ENCODE measurements at places on chromosomes 6 and 20.

GRCh38 chr6:135906542-135906941 lies 55.0 kb downstream of the PDE7B start:
- DNase-seq, result no peak

DNA sequence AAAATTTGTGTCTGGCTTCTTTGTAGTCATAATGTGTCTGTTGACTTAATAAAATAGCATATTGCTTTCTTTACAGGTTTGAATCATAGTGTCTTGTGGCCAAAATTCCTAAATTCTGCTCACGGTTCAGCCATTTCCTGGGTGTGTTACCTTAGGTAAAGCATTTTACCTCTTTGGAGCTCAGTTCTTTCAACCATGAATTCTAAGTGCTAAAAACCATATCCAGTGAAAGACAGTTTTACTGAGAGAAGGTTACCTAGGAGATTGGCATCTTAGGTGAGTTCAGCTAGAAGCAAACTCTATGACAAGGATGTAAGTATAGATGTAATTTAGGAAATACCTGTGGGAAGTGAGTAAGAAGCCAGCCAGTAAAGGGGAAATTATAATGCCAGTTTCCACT lies 20.7 kb downstream of the CRYBG1 start:
- DNase-seq, result no peak

- DNase-seq, result no peak
Measured at GRCh38 chr6:67889682-67889995, 745.4 kb upstream of the ADGRB3 start.

DNA sequence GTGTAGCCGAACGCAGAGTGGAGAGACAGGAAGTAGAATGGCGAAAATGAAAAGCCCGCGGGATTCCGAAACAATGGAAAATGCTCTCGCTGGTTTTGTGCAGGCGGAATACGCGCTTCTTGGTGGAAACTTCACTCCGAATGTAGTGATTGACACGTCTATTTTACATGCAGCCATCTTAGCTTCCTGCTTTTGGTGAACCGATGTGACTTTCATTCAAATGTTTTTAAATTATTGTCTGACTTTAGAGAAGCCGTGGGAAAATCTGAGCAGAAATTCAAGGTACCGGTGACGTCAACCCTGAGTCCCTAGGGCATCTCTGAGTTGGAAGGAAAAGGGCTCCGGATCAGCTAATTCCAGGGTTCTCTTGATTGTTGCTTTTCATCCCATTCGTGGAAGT lies 11.4 kb downstream of the GPX5 start:
- DNase-seq, result no peak

DNA sequence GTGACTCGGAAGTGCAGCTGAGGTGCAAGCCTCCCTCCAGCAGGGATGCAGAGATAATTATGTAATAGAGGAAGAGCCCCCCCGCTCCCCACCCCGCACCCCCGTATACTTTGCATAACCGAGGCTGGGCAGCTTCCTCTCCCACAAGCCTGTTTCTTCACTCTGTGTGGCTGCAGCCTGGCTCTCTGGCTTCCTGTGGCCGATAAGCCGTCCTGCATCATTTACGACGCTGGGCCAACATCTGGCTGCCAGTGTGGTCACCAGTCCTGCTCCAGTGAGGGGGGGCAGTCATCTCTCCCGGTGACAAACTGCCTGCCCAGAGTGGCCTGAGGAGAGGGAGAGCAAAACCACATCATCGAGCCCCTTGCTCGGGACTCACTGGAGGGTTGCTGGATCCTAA lies 59.2 kb downstream of the RBM38 start:
- DNase-seq, result peak; percentile 9

- no peak for DNase-seq
Measured at GRCh38 chr20:9354579-9354978, 159.8 kb upstream of the LAMP5 start.

- no peak for DNase-seq
Measured at GRCh38 chr6:127397729-127398630, 54.6 kb upstream of the ECHDC1 start.

DNA sequence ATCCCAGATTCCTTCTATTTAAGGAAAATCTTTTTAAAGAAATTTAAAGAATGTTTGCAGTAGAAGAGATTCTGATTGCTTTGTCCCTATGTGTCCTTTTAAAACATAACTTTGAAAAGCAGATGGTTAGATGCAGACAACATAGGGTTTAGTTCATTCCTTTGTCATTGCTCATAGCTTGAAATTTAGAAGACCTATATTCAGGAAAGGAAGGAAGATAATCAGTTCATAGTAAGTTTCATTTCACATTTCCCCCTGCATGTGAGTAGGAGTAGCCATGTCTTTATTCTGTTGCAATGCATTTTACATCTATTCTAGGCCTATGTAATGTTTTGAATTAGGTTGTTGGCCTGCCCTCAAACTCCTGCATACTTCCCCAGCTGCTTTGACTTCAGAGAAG lies 197.9 kb upstream of the GRIK2 start:
- DNase-seq, result no peak

- no peak for DNase-seq
Measured at GRCh38 chr6:113277111-113277510, 580.0 kb upstream of the MARCKS start.

DNA sequence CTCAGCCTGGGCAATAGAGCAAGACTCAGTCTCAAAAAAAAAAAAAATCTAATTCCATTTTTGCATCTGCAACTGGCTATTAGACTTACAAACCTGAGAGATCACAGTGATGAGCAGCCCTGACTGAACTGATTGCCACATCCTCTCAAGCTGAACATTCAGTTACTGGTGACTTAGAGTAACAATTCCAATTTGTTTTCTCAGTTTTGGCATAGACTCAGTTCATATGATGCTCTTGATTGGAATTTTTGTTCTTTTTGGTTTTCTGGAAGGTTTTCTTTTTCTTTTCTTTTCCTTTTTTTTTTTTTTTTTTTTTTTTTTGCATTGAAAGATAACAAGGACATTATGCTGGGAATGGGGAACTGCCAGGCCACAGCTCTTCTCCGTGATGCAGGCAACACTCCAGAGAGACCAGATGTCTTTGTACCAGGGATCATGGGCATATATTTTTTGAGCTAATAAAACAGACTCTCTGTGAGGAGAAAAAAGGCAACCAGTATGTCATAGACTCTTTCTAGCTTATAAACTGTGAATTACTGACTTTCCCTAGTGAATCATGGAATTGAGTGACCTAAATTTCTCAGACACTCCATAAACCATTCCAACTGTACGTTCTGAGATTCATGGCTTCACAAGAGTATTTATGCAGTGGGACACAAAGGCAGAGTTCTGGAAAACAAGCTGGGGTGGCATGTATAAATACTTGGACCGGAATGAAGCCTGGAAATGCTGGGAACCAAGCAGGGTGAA lies 86.0 kb upstream of the SLC2A12 start:
- DNase-seq, result no peak

DNA sequence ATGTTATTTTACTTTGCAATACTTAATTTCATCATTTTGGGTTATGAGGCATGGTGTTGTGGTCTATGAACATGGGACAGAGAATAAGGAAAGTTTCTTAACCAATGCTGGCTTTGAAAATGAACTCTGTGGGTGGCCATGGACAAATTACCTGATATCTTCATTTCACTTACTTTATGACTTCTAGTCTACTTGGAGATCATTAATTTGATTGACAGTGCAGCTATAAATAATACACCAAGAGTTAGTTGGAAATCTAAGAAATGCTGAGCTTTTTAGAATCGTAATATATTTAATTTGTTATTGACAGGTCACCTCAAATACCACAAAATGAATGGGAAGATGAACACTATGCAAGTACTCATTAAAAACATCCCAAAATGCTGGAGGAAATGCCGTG lies 140.4 kb downstream of the CENPW start:
- no peak for DNase-seq

- DNase-seq, result no peak
Measured at GRCh38 chr6:162219266-162219665, 508.3 kb downstream of the PRKN start.

DNA sequence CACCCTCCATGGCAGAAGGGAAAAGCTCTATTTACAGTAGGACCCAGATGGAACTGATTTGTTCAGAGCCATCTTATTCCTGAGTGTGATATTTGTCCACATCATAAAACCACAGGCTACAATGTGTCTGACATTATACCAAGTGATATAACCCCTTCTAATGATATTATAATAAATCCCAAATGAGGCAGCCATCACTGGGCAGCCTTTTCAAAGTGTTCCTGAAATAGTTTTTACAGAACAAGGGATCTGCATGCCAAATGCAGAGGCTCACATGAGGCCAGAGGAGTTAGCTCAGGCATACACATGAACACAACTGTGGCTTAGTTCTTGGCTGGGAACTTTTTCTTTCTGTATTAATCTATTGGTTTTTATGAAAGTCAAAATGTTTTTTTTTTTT lies 207.7 kb downstream of the MAFB start:
- no peak for DNase-seq

DNA sequence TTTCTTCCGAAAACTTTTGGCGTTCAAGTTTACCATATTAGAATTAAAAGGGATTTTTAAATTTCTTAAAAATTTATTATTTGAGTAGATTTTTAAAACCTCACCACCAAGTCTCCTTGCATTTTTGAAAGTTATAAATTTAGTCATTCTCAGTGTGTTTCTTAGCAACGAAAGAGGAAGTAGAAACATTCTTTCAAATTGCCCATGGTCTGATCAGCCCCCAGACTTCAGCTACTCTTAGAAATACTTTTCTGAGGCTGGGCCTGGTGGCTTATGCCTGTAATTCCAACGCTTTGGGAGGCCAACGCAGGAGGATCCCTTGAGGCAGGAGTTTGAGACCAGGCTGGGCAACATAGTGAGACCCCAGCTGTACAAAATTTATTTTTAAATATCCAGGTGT lies 15.1 kb upstream of the RTF2 start:
- DNase-seq, result no peak

- DNase-seq, result no peak
Measured at GRCh38 chr20:48041078-48041780, 255.9 kb upstream of the SULF2 start.

DNA sequence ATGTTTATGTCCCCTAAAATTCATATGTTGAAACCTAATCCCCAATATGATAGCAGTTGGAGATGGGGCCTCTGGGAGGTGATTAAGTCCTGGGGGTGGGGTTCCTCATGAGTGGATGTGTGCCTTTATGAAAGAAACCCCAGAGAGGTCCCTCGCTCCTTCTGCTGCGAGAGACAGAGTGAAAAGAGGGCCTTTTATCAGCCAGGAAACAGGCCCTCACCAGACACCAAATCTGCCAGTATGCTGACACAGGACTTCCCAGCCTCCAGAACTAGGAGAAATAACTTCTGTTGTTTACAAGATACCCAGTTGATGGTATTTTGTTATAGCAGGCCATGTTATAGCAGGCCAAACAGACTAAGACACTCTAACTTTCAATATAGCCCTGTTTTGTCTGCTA lies 100.9 kb upstream of the NFATC2 start:
- DNase-seq, result no peak

- no peak for DNase-seq
Measured at GRCh38 chr6:158665332-158665731, 15.5 kb downstream of the SYTL3 start.

DNA sequence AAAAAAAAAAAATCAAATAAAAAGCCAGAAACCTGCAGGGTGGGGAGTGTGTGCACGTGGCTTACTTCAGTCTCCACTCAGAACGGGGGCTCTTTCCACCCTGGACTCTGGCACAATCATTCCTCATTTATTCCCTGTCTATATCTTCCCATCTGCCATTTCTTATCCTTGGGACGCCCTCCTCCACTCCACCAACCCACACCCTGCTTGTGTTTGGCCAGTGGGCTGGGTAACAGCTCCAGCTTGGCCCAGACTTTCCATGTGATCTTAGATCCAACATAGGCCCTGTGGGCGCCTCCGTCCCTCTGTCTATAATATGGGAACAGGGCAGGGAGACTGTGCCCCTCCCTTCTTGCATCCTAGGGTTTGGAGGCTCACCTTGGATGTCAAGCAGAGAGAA lies 68.1 kb downstream of the CD40 start:
- no peak for DNase-seq
